ENCODE measurements at places on chromosomes 12 and 14.

- DNase-seq: no peak
These were observed 5.0 kb upstream of the PKP2 start for GRCh38 chr12:32901553-32901952.

DNA sequence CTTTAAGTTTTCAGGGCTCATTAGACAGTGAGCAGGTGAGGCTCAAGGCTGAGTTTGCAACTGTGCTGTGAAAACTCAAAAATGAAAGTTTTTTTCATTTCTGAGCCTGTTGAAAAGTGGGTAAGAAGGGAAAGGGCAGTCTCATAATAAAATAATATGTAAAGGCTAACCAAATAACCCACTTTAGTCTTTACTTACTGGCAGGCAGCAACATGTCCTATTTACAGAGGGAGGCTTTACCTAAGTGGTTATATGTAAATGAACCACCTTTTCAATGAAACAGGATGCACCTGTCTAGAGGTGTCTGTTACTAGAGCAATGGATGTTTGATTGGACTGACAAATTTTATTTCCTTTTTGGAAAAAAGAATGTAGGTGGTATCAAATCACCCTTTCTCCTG, 158.0 kb downstream of the ETV6 start:
- DNase-seq: no peak

DNA sequence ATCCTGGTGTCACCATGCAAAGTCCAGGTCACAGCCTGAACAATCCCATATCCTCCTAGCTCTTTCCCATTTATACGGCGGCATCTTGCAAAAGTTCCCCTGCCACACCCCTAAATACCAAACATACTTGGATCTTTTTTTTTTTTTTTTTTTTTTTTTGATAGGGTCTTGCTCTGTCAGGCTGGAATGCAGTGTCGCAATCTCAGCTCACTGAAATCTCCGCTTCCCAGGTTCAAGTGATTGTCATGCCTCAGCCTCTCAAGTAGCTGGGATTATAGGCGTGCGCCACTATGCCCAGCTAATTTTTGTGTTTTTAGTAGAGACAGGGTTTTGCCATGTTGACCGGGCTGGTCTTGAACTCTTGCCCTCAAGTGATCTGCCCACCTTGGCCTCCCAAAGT, 451.3 kb downstream of the GLT1D1 start:
- no peak for DNase-seq

DNA sequence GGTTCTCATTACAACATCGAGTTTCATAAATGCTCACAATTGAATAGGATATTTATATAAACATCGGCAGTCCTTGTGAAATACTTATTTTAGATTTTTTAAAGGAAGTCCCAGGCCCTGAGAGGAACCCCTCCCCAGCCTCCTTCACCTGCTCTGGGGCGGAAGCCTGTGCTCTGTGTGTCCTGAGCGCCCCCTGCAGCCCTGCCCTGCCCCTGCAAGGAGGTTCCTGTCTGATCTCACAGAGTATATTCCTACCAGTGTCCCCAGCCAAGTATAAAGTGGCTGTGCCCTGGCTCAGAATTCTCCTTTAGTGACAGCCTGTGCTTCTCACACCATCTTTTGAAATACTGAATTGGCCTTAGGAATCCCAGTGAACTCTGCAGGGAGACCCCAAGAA, 659.5 kb downstream of the TMEM121 start:
- no peak for DNase-seq

GRCh38 chr14:19900999-19901398, 19.4 kb upstream of the OR4K5 start:
- DNase-seq: no peak

Measured in ureter (tissue), 1 donor.